ENCODE measurements at places on chromosomes 16 and 17.
A peak's percentile ranks its signal among the peaks of the same experiment; 100 is the strongest.

GRCh38 chr17:39365242-39365641, 36.2 kb downstream of the FBXL20 start:
- no peak for DNase-seq

DNA sequence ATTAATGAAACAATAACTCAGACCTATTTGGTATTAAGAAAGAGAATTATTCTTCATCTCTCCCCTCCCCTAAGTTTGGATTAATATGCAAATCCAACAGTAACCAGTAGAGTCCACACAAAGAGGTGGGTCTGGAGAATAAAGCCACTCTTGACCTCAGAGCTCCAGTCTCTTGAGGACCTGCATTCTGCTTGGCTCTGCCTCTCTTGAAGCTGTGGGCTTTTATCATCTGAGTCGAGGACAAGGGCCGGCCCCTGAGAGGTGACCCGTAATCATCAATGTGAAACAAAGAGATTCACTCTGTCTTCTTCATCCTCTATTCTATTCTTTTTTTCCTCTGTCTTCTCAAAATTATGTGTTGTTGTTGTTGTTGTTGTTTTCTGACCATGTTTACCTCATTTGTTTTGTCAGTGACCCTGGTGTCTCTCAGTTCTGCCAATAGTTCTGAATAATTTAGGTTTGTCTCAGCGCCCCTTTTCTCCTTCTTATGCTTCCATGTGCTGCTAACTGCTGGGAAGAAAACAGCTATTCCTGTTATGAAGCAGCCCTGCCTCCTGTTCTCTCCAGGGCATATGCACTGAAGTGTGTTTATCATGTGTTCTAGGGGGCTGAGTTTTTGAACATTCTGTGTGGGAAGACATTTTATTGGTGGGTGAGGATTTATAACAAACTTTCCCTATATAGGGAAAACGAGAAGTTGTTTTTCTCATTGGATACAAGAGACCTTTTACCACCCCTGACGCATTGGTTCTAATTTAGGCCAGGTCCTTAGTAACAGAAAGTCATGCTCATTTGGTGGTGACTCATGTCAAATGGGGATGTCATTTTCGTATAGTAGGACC, 135.8 kb downstream of the TRIM37 start:
- DNase-seq: no peak

DNA sequence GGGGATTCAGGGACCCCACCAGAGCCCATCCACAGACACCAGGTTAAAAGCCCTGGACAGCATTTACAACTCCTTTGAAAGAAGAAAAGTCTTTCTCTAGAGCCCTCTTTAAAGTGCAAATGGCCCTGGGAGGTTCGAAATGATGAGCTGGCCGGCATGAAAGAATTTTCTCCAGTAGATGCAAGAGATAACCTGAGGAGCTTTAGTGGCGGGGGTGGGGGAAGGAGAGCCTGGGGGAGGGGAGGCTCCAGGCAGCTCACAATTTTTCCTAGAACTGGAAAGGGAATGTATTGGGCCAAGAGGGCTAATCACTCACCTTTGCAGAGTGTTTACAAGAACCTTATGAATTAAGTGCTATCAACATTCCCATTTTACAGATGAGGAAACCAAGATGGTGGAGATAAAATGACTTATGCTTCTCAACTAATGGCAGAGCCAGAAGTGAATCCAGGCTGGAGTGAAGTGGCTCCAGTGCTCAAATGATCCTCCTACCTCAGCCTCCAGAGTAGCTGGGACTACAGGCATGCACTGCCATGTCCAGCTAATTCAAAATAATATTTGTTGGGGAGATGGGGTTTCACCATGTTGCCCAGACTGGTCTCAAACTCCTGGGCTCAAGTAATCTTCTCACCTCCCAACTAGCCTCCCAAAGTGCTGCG, 4.2 kb upstream of the CDH1 start:
- DNase-seq: no peak

- DNase-seq: no peak
These were observed 2.9 kb downstream of the CCDC154 start for GRCh38 chr16:1441391-1441829.

DNA sequence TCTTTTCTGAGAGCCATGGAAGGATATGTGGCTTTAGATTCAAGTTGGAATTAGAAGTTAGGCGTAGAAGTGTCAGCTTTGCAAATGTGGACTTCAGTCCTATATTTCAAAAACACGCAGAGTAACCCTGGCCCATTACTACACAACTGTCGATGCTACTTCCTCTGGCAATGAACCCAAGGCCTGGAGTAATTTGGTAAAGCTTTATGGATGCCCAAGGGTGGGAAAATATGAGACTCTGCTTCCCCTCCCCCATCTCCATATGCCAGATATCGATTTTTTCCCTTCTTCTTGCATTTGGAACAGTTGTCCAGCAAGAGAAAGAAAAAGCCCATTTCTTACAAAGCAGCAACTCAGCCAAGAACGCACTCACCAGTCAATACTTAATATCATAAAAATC, 2.9 kb upstream of the MAP1LC3B start:
- no peak for DNase-seq

- no peak for DNase-seq
These were observed 326.2 kb upstream of the HSBP1 start for GRCh38 chr16:83481589-83481988.

GRCh38 chr17:33106525-33107165, 115.0 kb downstream of the SPACA3 start:
- DNase-seq: peak; percentile 15

GRCh38 chr17:31313982-31314781, at the start of gene EVI2B:
EVI2B (minus strand) TSS chr17:31314054; CDS start chr17:31305609, 8,445 bp downstream.
- DNase-seq: no peak

DNA sequence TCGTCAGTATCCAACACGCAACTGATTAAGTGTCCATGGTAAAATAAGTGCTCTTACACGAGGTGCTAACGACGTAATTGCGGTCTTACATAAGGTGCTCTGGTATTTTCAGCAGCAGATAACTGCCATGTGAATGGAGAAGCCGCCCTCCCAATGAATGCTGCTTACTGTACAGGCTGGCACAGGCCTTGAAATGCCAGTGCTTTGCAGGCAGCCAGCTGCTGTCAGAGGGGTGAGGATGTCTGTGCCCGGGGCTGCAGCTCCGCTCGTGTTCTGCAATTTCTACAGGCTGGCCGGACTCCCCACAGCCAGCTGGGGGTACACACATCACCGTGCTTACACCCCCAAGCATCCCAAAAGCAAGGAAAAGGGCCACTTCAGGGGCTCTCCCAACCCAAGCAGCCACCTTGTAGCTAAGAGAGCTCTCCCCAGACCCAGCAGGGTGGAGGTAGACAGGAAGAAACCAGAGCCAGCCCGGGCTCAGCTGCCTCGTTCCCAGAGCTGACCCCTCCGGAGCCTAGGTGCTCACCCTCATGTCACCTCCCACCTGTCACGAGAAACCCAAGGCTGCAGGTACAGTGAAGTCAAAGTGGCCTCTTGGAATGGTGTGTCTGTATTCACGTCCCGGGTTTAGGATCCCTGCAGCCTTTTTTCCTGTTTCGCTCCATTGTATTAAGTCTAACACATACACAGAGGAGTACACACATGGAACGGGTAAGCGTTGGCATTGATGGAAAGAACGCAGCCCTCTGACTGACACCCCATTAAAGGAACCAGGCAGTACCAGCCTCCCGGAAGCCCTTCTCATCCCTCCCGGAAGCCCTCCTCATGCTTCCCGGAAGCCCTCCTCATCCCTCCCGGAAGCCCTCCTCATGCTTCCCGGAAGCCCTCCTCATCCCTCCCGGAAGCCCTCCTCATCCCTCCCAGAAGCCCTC, 27.2 kb upstream of the RPH3AL start:
- peak; percentile 34 for DNase-seq

- DNase-seq: no peak
These were observed 64.3 kb downstream of the PRMT7 start for GRCh38 chr16:68374961-68375660.

- DNase-seq: no peak
These were observed 146.5 kb upstream of the CORO6 start for GRCh38 chr17:29769225-29769624.

DNA sequence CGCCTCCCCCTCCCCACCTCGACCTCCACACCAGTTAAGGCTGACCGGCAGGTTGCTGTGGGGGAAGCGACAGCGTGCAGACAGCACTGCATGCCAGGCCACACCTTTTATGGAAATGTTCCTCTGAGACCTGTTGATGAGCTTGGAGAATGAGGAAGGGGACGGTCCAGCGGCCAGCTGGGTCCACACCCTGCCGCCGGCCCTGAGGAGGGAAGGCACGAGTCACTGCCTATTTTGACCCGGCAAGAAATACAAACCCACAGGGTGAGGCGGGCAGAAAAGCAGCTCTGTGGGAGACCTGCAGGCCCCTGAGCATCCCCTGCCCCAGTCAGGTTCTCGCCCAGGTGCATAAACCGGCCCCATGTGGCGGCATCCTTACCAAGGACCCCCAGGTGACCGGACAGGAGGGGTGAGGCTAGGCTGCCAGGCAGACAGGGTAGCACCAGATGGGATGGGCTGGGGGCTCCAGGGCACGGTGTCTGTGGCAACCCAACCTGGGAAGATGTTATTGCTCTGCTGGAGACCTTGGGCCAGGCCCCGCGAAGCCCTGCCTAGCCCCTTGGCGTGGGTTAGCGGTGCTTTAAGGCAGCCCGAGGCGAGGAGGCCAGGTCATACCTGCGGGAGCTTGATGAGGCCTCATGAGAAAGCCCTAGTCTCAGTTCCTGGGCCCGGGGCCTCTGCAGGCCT, 12.7 kb downstream of the NATD1 start:
- DNase-seq: no peak

DNA sequence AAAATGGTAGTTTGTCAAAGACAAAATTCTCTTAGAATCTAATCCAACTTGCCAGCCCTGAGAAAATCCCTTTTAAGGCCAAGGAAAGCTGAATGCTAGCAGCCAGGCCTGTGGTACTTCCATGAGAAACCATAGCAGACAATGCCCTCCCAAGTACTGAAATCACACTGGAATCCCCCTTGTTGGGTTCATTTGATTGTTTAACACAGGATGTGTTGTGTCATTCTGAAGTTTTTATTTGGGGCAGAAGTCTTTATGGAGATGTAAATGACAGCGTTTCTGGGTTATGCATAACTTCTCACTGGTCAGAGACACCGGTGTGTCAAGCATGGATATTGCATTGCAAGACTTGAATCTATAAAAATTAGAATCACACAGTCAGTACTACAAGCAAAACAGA, 6.0 kb upstream of the ARL2BP start:
- DNase-seq: no peak

DNA sequence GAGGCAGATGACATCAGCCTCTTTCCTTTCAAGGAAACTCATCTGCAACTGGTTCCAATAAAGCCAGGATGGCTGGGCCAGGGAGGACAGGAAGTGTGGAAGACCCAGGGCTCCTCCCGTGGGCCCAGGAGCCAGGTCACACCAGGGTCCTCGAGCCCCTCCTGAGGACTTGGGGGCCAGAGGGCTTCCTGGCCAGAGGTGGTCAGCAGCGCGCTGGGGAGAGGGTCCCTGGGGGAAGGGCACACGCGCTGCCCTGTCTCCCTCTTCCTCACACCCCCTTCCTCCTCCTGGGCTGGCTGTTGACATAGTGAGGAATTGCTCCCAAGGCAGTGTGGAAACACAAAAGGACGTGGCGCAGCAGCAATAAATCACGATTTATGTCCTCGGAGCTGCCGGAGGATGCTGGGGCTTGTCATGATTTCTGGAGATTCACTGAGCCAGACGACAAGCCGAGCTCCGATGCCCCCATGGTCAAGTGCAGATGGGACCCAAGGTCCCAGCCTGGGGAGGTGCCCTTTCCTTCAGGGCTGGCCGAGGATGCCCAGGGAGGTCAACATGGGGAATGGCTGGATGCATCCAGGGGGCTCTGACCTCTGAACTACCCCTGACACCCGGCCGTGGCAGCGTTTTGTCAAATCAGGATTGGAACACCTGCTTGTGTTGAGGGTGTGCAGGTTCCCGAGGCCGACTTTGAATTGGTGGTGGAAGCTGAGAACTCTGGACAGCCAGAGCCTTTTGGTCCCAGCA, 152.6 kb downstream of the IRF8 start:
- no peak for DNase-seq

- DNase-seq: no peak
These were observed 69.3 kb downstream of the MYO1D start for GRCh38 chr17:32807577-32807976.

DNA sequence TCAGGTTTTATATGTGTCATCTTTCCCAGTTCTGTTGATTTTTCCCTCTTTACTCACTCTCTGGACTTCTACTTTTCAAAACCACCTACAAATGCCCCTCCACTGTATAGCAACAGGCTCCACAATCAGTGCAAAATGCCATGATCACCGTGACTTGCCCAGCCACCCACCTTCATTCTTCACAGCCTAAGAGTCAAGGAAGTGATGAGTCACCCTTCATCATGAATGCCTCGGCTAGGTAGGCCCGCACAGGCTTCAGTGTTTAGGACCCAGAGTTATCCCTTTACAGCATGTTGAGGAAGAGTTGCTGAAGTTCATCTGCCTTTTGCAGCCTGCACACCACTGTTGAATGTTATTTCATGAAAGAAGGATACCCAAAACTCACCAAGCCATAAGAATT, 158.6 kb downstream of the PMP22 start:
- DNase-seq: no peak
